ENCODE measurements at places on chromosomes 2 and 18.

- no peak for DNase-seq
Measured at GRCh38 chr2:113899166-113899565, 9.3 kb downstream of the ACTR3 start.

GRCh38 chr18:41721103-41721790 lies 233.8 kb upstream of the PIK3C3 start:
- DNase-seq: no peak

DNA sequence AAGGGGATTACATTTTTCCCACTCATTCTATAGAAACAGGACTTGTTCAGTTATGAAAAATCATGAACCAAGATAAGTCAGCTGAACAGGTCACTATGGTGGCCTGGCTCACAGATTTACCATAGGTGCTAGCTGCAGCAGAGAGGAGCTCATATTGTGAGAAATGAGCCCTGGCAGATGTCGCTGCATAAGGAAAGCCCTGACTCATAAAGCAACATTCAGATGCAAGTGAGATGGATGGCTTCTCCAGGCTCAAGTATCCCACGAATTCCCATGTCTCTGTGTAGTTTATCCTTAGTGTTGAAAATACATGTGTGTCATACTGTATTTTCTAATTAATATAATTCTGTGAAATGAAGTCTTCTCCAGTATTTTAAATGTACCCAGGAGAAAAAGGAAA lies 115.0 kb upstream of the LHCGR start:
- no peak for DNase-seq

DNA sequence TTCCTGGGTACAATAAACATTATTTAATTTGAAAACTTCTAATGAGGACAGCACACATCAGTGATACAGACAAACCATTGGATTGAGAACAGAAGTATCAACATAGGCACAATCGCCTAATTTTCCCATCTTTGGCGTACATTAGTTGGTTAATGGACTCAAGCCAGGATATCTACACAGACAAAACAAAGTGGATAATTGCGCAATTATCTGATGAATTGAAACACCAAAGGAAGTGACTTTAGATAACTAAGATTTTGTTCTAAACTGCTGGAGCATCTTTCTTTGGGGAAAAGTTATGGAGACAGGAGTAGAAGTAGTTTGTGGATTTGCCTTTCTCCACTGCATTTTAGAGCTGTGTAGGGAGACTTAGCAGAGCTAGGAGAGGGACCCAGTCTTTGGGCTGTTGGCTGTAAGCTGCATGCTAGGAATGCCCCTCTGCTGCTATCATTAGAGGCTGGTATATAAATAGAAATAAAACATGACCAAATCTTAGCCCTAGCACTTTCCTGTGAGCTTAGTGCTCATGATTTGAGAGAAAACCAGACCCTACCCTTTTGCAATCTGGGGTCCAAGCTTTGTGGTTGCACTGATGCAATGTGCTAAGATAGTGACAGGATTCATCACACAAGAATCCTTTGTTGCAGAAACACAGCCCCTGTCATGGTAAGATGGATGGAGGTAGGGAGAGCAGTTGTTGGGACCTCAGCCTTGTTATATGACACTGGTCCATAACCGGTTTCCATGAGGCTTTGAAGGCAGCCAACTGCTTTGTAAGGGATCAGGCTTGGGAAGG lies 264.5 kb upstream of the PIK3C3 start:
- no peak for DNase-seq

GRCh38 chr2:160292225-160292624 lies 92.2 kb upstream of the ITGB6 start:
- DNase-seq: peak; percentile 7

- no peak for DNase-seq
Measured at GRCh38 chr2:13536941-13537340, 820.2 kb downstream of the TRIB2 start.

GRCh38 chr2:220272656-220273055 lies 645.2 kb downstream of the SLC4A3 start:
- no peak for DNase-seq

GRCh38 chr2:31728406-31729064 lies 147.8 kb upstream of the SRD5A2 start:
- DNase-seq: no peak

- DNase-seq: no peak
Measured at GRCh38 chr2:121159291-121160071, 125.5 kb downstream of the TFCP2L1 start.

DNA sequence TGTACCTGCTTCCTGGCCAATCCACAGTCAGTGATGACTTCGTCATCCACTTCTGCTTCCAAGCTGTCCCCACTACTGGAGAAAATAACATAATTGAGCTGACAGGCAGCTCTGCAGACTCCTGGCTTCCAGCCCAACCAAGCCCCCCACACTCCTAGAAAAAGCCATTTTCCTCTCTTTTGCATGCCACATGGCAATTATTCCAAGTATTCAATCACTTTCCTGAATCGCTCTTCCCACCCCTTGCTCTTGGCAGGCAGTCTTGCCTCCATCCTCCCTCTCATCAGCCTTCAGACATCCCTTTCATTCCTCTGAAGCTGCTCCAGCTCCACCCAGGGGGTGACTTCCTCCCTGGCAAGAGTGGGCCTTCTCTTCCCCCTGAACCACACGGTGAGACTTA lies 14.3 kb upstream of the ST8SIA5 start:
- no peak for DNase-seq

DNA sequence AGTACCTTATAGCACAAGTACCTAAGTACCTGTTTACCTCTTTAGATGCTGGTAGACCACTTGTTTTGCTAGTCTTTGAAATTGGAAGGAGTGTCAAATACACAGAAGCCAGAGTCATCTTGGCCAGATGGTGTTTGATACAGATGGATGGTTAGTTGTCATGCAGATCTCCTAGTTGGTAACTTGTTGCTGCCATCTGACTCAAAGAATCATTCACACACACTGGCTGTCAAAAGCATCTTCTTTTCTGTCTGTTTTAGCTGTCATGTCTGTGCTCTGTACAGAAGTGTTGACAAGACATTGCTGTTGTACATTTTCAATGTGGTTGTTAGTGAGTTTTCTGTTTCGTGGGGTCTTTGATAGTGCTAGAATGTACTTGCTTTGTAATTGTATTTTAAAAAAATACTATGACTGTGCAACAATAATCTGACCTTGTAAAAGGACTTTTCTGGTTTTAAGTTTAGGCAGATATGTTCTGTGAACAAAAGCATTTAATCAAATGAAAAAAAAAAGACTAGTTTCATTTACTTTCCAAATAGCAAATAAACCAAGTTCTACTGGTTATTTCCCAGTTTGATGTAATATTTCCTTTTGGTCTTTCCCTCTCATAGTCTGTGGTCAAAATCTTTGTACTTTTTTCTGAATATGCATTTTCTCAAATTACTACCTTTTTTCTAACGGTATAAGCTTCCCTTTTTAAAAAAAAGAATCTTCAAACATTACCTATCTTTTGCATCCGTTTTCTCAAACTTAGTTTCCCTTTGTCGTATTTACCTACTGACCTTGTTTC lies 39.9 kb downstream of the TANK start:
- DNase-seq: peak; percentile 69

DNA sequence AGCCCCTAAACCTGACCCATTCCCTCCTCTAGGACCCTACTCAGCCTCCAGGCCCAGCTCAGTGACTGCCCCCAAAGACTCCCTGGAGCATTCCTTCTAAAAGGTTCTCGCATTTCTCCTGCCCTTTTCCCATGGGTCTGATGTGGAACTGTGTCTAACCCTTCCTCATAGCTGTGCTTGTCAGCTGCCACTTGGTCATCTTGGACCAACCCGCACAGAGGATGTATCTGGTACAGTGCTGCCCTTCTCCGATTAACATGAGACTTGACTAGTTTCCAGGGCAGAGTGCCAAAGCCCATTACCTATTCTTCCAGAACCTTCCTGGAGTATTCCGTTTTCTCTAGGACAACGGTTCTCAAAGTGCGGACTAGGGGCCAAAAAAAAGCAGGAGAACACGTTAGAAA lies 518 bp upstream of the NFU1 start:
- DNase-seq: no peak

GRCh38 chr2:170586571-170587095 lies 128.5 kb upstream of the SP5 start:
- no peak for DNase-seq

DNA sequence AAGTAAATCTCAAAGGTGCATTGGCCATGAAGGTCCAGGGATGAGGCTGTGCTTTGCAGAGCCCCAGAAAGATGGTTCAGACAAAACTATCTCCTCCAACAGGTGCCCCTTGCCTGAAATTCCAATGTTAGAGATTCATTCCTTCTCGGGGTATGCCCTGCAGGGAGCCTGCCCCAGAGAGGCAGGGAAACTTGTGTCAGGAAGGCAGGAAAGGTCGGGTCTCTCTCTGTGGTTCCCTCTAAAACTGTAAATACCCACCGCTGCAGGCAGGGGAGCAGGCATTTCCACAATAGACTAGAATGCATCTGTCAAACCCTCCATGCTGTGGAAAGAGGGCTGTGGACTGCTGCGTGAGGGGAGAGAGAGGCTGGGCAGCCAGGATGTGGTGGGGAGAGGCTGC lies 207.8 kb upstream of the SMAD2 start:
- no peak for DNase-seq

GRCh38 chr2:154495455-154495868 lies 203.0 kb upstream of the KCNJ3 start:
- DNase-seq: no peak

DNA sequence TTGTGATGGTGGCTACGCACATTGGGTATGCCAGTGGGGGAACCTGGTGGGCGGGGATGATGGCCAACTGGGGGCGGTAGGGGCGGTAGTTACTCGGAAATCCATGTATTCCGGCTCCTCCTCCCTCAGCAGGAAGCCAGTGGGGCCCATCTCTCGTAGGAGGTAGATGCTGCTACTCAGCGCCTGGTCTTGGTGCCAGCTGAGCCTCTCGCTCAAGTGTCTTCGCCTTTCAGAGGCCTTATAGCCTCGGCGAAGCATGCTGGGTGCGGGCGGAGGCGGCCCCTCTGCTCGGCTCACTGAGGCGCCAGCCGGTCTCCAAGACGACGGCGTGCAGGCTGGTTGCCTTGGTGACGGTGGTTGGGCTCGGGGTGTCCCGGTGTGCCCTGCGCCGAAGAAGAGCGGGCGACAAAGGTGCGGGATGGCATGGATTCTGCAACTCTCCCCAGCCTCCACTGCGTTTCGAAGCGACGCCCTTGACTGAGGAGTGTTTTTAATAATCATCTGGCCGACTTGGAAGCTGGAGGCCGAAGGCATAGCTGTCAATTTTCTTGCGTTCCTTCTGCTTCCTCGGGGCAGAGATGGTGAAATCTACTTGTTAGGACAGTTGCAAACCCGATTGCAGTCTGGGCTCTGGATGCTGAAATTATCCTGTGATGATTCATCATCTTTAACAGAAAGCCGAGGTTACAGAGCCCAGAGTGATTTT lies at the start of gene ZSWIM2:
TSS of gene ZSWIM2 (minus strand) at position 298 of the 706 bp plus-strand sequence. CDS start at position 258, 40 bp downstream.
- DNase-seq: no peak

DNA sequence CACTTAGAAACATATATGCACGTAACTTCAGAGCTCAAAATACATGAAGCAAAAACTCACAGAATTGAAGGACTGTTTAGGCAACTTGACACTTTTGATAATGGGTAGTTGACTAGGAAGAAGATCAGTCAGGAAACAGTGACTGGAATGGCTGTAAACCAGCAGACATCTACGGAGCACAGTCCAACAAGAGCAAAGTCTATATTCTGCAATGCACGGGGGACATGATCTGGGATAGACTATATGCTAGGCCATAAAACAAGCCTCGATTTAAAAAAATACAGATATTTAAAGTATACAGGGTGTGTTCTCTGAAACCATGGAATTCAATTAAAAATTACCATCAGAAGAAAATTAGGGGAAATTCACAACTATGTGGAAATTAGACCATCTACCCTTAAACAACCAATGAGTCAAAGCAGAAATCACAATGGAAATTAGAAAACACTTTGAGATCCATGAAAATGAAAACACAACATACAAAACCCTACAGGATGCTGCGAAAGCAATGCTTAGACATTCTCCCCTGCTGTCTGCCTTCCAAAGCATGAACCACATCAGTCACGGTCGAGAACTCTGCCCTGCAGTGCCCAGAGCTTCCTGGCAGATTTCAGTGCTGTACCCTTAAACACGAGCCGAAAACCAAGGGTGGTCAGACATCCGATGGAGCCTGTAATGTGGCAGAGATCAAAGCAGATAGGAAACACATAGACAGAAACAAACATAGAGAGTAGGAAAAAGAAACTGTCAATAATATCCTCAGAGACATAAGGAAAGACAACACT lies 651.9 kb upstream of the HS6ST1 start:
- DNase-seq: no peak

DNA sequence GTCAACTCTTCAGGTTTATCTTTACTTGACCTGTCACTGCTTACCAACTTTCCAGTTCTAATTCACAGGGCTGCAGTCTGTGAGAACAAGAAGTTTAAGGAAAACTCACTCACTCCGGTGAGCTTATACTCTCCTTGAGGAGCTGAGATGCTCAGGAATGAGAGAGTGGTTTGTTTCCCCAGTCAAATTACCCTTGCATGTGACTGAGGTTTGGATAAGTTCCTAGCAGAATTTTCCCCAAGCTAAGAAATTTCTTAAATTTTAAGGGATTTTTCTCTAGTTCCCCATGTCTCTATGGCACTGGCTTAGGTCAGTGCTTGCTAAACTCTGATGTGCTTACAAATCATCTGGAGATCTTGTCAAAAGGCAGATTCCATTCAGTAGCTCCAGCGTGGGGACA lies 12.8 kb upstream of the CCDC85A start:
- no peak for DNase-seq

- no peak for DNase-seq
Measured at GRCh38 chr2:96157649-96158553, 12.7 kb upstream of the DUSP2 start.

DNA sequence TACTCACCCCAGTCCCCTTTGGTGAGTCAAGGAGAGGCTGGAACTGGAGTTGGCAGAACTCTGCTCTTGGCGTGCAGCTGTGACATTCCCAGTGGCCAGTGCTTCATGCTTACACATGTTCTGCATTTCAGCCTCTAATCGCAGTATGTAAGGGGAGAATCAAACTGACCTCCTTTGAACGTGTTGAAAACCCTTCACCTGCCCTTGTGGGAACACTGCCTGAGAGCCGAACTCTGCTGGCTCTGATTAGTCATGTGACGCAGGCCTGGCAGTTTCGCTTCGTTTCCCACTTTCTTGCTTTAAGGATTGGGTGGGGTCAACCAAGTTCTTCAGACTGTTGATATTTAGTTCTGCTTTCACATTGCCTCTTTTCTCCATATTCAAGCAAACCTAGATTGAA lies 173.8 kb upstream of the BCL2L11 start:
- DNase-seq: no peak

GRCh38 chr18:7974200-7974874 lies 407.2 kb downstream of the PTPRM start:
- no peak for DNase-seq

GRCh38 chr2:235002198-235003095 lies 50.6 kb downstream of the SH3BP4 start:
- no peak for DNase-seq

All from NAMALWA (cell line).